Activated CD4-positive, alpha-beta T cell treated with anti-CD3 and anti-CD28 coated beads for 4 hours (primary cell): ENCODE measurements at places on chromosomes 13 and 19.

DNA sequence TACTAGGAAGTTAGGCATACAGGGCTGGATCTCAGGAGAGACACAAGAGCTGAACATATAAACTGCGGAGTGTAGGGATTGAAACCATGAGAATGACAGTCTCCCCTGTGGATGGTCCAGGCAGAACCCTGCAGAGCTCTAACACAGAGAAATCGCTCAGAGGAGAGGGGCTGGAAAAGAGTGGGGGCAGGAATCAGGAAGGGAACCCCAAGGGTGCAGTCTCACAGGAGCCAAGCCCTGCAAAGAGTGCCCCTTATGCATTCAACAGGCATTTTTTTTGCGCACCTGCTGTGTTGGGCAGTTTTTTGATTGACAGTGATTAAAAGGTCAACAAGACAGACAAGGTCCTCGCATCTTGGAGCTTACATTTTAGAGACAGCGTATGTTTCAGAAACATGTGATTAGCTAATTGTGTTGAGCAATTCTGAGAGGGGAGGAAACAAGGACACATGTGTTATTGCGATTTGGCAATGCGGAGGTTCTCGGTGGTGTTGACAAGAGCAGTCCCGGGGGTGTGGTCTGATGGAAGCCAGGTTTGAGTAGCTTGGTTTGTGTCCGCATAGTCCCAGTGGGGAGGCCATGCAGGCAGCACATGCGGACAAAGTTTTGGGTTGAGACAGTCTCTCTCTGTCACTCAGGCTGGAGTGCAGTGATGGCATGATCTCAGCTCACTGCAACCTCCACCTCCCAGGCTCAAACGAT lies 182.6 kb upstream of the IRS2 start:
- DNase-seq = no peak

- no peak for DNase-seq
Observed at GRCh38 chr13:27493981-27494380, 43.6 kb upstream of the MTIF3 start.

- DNase-seq = no peak
Observed at GRCh38 chr19:43906774-43907173, 28.3 kb downstream of the ZNF45 start.

- DNase-seq = no peak
Observed at GRCh38 chr13:40002016-40002415, 346.6 kb downstream of the COG6 start.

GRCh38 chr19:10384580-10384979 lies 4.2 kb upstream of the TYK2 start:
- no peak for DNase-seq

- DNase-seq = peak; percentile 0
Observed at GRCh38 chr13:114107686-114108081, 24.7 kb downstream of the RASA3 start.

GRCh38 chr13:110662777-110663443 lies 43.0 kb downstream of the CARS2 start:
- DNase-seq = no peak

- DNase-seq = no peak
Observed at GRCh38 chr19:28242317-28242927, 970.5 kb downstream of the UQCRFS1 start.

DNA sequence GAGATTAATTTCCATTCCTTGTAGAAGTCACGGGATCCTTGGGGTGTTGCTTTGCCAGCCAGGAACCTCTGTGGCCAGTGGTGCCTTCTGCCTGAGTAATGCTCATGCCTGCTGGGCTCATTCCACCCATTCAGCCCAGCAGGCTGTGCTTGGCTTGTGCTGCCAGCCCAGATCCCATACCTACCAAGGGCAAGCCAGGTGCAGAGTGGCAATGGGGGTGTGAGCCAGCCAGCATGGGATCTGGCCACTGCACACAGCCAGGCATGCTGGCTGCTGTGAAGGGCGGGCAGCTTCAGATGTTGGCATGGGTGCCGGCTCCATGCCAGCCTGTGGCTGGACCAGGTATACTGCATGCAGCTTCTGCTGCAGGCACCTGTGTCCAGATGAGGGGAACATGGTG lies 42.5 kb downstream of the WDFY2 start:
- no peak for DNase-seq

DNA sequence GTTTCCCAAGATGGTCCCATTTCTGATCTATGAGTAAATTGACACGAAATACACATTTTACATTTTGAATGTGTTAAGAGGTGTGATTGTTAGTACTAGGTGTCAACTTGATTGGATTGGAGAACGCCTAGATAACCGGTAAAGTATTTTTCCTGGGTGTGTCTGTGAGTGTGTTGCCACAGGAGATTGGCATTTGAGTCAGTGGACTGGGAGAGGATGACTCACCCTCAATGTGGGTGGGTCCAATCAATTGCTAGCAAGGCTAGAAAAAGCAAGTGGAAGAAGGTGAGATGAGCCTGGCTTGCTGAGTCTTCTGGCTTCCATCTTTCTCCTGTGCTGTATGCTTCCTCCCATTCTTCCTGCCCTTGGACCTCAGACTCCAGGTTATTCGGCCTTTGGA lies 960.7 kb upstream of the PCDH9 start:
- no peak for DNase-seq

DNA sequence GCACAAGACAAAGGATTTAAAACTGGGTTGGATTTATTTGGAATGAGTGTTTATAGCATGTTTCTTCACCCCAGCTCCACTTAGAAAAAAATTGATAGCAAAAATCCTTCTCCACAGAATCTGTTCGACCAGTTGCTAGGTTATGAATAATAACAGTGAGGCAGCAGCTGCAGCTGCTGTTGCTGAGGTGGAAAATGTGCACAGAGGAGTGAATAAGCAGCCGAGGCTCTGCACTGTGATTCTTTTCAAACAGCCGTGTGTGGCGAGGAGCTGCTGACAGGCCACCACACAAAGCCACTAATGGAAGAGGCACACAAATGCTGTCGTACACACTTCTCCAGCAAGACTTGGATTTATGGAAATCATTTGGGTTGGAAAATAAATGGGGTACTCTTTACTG lies 6.4 kb upstream of the RASL11A start:
- DNase-seq = no peak

- DNase-seq = no peak
Observed at GRCh38 chr19:45901912-45902650, at the start of gene MYPOP. MYPOP (minus strand) TSS chr19:45902613; CDS start chr19:45901773, 840 bp downstream.

DNA sequence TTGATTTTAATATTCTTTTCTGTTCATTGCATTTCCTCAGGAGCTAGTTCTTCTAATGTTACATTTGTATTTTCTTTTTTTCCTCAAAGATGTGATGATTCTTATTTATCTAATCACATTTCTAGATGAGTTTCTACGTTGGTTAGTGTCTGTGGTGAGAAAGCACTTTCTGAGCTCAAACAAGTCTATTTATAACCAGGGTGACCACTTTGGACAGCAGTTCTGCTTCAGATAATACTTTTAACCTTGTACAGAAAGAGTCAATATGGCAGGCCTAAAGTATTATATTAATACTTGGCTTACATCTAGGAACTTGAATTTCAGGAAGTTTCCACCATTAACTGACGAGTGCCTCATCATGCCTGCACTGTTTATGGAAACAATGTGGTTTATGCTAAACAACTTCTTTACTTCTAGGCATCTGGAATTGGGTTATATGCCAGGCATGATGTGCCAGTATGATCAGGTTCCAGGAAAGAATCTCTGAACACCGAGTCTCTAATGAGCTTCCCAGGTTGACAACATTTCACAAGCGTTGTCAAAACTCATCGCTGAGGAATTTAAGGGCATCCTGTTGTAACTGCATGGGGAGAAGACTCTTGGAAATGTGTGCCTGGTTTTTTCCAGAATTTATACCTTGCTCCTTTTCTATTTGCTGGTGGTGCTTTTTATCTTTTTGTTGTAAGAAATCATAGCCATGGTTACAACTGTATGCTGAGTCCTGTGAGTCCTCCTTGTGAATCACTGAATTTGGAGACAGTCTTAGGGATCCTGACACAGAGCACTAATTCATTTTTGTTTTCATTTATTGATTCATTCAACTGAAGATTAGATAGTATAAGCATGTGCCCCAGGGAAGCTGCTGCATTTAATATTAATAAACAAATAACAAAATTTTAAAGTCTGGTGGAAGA lies 344.4 kb upstream of the PCDH9 start:
- no peak for DNase-seq

- no peak for DNase-seq
Observed at GRCh38 chr13:69556540-69557196, 551.0 kb upstream of the ATXN8OS start.

DNA sequence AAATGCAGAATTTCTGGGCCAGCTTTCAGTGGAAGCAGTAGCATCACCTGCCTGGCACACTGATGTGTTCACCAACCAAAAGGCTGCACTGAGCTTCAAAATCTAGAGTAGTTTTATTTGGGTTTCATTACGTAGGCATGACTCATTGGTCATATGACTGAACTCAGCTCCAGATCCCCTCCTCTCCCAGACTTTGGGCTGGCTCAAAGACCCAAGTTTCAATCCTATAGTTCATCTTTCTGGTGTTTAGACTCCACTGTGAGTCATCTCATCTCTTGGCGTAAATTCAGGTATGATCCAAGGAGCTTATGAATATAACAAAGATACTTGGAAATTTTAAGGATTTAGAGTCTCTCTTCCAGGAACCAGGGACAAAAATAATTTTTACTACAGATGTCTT lies 17.7 kb downstream of the ZMYM5 start:
- DNase-seq = no peak

DNA sequence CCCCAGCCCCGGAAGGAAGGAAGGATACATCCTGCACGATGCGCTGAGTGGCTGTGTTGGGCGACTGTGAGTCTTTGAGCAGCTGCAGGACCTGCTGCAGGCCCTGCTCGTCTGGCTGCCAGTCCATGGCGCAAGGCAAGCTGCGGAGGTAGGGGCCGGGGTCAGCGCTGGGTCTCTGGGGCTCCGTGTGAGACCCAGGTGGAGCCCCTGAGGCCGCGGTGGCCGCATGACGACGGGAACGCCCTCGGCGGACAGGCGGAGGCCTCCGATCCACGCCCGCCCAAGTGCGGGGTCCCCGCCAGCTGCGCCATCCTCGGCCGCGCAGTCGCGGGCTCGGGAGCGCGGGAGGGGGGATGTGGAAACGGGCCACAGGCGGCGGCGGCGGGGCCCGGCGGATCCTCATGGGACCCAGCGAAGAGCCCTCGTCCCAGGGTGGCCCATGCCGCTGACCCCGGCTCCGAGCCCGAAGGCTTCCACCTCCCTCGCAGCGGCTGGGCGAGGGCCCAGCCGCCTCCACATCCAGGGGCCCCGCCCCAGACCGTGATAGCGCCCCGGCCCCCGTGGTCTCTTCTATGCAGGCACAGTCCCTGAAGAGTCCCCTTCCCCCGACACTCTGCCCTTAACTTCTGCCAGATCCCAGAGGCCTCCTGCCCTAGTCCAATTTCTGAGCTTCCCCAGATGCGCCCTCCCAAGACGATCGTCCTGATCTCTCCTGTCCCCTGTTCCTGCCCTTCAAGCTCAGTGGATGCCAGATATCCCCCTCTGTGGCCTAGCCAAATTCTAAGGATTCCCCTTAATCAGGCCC lies 2.7 kb downstream of the TNPO2 start:
- no peak for DNase-seq

- peak; percentile 76 for DNase-seq
Observed at GRCh38 chr19:51097166-51097738, 11.0 kb downstream of the CTU1 start.

GRCh38 chr19:50447053-50447452 lies 14.4 kb downstream of the MYBPC2 start:
- DNase-seq = no peak

- no peak for DNase-seq
Observed at GRCh38 chr19:32227561-32228165, 117.7 kb upstream of the ZNF507 start.

- DNase-seq = no peak
Observed at GRCh38 chr19:4619668-4620294, 19.5 kb upstream of the TNFAIP8L1 start.
